ENCODE measurements at places on chromosomes 3 and 15.

- no peak for DNase-seq
Measured at GRCh38 chr3:10810376-10810775, 5.7 kb upstream of the SLC6A11 start.

DNA sequence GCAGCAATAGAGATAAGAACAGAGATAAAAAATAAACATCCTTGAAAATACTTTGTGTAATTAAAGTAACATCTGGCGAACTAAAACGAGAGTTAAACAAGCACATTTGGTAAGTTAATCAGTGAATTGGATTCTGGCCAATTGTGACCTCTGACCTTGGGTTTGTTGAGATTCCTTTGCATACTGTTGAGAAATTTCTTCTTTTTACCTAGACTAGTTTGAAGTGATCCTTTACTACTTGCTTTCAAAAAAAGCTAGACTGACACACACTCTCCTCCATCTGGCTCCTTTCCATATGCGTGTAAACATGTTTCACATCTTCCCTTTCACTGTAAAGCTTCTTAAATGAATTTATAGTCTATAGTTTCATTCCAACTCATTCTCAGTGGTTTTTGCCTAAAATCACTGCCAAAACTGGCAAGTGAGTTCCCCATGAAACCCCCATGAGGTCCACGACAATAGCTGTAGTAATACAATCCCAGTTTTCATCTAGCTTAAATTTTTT lies 17.3 kb upstream of the GBE1 start:
- no peak for DNase-seq

DNA sequence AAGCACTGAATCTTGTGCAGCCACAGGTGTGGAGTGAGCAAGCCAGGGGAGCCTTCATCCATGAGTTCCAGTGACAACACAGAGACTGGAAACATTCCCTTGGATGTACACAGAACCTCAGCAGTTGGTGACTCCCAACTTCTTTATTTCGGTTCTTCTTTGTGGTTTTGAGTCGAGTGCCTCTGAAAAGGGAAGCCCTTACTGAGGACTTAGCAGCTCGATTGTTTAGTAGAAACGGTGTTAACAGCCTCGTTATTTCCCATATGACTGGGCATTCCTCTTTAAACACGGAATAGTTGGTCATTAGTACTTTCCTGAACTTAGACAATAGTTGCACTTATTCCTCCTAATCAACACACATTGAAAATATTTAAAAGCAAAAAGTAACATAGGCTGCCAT lies 7.7 kb downstream of the SLCO3A1 start:
- no peak for DNase-seq

DNA sequence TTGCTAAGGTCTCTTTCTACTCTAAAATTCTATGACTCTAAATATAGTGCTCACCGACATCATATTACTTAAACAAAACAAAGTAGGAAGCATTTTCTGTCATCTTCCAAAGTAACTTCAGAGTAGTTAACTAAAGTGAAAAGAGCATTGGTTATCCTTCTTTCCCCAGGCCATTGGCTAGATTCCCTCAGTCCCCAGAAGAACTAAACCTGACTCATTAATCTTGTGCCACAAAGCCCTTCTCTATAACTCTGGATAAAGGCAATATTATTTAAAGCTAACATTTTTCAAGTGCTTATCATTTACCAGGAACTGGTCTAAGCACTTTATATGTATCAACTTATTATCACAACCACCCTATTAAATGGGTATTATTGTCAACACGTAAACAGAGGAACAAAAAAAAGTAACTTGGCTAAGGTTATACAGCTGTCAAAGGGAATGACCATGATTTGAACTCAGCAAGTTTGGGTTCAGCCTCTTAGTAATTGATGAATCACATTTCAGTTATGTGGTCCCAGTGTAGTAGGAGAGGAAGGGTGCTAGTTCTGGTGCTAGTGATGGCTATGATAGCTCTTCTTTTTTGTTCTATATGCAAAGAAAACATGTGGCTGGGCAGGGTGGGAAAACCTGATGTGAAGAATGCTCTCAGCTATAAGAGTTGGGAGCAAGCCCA lies 304.9 kb downstream of the FGF12 start:
- DNase-seq, result no peak

- no peak for DNase-seq
Measured at GRCh38 chr3:3666664-3667063, 132.6 kb upstream of the LRRN1 start.

Measured in activated CD8-positive, alpha-beta memory T cell treated with anti-CD3 and anti-CD28 coated beads for 4 hours (primary cell).